ENCODE measurements at places on chromosomes 11 and 22.

DNA sequence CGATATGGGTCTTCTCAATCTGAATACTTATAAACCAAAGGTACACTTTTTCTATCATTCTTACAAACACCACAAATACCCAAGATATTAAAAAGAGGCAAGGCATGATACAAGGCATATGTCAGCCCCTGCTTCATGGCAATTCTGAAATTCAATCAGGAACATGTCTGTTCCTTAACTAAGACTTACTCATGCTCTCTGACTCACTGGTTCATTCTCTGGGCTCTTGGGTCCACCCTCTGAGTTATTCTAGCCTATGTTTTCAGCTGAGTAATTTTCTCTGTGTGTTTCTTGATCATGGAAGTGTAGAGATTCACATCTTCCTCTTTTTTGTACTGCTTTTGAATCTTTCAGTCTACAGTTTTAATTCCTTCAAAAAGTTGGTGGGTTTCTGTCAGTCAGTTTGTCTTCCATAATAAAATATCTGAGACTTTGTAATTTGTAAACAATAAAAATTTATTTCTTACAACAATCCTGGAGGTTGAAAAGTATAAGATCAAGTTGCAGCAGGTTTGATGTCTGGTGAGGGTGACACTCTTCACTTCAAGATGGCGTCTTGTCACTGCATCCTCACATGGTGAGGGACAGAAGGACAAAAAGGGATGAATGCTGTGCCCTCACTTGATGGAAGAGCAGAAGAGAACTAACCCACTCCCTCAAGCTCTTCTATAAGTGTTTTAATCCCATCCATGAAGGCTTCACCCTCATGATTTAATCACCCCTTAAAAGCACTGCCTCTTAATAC is 211.7 kb downstream of the FAM76B start:
- peak; percentile 78 for DNase-seq

- DNase-seq = no peak
Observed at GRCh38 chr11:15704064-15704463, 589.3 kb downstream of the INSC start.

DNA sequence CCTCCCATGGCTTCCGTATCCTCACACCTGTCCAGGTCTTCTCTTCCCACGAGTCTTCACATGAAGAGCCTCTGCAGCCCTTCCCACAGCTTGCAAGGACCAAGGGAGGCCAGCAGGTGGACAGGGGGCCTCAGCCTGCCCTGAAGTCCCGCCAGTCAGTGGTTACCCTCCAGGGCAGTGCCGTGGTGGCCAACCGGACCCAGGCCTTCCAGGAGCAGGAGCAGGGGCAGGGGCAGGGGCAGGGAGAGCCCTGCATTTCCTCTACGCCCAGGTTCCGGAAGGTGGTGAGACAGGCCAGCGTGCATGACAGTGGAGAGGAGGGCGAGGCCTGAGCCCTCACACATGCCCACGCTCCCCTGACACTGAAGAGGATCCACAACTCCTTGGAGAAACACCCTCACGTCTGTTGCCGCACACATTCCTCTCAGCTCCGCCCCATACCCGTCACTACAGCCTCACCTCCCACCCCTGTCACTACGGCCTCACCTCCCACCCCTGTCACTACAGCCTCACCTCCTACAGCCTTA is 8.3 kb downstream of the SSH3 start:
- DNase-seq = no peak

DNA sequence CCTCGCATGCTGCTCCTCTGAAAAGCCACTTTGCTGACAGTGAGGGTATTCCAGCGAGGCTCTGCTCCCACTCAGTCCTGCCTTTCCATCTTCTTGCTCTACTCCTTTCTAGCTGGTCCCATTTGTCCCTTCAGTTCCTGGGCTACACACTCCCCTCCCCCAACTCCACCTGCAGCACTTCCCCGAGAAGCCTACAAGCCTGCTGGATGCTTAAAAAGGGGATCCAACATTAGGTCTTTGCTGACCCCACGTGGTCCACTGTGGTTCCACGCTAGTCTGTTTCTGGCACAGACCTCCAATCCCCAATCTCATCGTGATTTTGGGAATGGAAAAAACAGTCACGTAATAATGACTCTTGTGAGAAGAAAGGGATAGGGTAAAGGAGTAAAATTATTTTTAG is 121.6 kb upstream of the SNX19 start:
- peak; percentile 21 for DNase-seq

DNA sequence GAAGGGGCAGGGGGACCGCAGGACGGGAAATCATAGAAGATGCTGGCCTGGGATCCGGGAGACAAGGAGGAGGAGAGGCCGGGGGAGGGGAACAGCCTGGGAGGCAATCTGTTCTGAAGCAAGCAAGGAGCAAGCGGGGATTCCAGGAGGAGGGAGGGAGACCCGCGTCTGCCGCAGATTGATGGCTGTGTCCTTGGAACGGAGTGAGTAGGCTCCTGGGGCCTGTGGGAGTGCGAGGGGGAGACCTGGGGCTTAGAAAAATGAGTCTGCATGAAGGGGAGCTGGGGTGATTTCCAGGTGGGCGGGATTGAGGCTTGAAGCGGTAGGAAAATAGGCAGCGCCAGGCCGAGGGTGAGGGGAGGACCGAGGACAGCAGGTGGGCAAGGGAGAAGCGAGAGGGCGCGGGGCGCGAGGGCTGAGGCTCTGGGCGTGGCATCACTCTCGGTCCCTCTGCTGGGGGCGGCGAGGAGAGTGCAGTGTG is 1.6 kb upstream of the LRRC55 start:
- no peak for DNase-seq

GRCh38 chr11:47869544-47870393 is 21.6 kb upstream of the NUP160 start:
- peak; percentile 53 for DNase-seq

DNA sequence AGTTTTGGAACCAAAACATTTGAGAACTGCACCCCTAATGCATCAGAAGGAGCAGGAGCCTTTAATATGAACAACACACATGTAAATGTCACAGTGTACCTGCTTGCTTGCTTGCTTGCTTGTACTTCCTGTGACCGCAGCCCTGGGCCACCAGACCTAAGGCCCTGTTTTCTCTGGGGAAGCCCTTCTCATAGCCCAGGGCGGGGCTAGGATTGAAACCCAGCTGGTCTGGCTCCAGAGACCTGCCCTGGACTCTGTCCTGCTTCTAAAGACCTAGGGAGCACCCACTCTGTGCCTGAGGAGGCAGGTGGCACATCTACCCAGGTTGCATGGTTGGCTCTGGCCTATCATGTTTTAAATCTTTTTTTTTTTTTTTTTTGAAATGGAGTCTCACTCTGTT is 7.6 kb upstream of the MCM5 start:
- DNase-seq = no peak

DNA sequence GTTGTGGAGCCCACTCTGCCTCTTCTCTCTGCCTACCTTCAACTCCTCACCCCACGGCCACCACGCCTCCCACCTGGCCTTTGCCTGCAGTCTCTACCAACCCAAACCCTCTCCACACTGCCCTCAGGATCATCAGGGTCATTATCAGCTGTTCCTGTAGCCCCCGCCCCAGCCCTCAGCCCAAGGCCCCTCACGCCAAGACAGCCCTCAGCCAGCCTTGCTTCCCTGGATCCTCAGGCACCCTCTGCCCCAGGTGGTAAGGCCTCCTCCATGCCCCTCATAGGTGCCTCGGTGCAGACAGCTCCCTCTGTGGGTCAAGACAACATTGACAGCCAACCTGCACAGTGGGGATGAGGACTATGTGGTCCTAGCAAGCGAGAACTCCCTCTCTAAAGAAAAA is 1.7 kb downstream of the SBF1 start:
- DNase-seq = no peak

DNA sequence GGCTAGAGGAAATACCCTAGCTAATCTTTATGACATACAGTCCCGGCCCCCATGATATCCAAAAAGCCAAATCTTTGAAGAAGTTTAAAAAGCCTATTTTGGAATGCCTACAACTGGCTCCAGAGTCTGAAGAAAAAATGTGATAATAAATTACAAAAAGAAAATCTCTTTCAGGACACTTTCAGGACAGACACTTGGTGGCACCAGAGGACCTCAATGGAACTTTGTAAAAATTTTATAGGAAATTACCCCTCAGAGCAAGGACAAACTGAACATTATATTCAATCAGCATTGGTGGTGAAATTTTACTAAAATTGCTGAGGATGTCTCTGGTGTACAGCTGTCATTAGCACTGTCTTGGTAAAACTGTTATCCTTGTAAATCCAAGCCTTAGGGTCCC is 81.0 kb downstream of the CCDC73 start:
- peak; percentile 33 for DNase-seq

DNA sequence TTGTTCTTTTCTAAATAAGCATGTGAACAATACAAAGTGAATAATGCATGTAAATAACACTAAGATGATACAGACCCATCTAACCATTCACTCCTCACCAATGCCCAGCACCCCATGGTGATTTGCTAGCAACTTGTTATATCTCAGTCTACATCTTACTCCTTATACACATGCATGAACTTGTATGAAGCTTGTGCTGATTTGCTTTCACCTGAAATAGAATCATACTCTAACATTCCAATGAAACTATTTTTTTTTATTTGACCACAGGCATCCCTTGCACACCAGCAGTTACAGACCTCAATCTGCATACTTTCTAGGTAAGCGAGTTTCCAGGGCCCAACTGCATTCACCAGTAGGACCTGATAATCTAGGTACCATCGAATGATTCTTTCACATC is 873.6 kb downstream of the OPCML start:
- no peak for DNase-seq

GRCh38 chr11:2277933-2278523 is 7.6 kb upstream of the ASCL2 start:
- no peak for DNase-seq

DNA sequence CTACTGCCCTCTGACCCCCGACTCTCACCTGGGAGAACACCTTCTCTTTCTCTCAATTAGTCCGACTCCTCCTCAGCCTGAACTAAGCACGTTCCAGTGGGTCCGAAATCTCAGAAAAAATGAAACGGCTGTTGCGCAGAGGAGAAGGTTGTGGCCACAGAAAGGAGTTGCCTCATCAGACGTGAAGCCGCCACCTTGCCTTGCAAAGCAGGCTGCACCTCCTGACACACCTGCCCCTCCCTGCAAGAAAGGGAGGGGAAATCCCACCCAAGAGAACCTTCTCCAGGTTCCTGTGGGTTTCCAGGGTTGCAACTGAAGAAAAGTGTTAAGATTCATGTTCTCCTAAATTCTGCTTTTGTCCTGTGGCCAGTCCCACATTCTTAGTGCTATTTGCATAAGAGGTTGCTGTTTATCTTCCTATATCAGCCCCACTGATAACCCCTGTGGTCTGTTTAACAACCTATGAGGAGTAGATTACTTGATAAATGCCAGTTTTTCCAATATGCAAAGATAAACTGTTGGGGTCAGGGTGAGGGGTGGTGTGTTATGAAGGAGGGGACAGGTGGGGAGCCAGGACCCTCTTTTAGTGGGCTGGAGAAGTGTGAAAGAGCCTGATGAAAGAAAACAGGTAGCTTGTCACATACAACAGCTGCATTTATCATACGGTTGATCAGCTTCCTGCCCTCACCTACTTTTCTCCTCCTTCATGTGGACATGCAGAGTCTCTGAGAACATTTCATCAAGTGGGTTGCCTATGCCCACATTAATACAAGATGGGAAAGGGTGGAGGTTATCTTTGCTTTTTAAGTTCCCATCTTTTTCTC is 18.2 kb downstream of the ZBTB16 start:
- no peak for DNase-seq

GRCh38 chr22:27046086-27046485 is 388.7 kb downstream of the MIAT start:
- DNase-seq = no peak

- DNase-seq = no peak
Observed at GRCh38 chr11:78965432-78965831, 390.8 kb upstream of the NARS2 start.

- no peak for DNase-seq
Observed at GRCh38 chr22:35172442-35172841, 84.9 kb upstream of the HMGXB4 start.

Data from foreskin fibroblast (primary cell).